ENCODE measurements at places on chromosomes 5 and 9.

DNA sequence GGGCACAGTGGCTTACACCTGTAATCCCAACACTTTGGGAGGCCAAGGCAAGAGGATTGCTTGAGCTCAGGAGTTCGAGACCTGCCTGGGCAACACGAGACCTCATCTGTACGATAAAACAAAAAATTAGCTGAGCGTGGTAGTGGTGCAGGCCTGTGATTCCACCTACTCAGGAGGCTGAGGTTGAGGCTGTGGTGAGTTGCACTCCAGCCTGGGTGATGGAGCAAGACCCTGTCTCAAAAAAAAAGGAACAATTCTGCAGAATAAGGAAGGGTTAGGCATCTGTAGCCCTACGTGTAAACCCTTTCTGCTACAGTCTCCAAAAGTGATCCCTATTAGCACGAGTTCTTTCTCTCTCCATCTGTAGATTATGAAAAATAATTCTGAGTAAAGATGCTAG is 19.9 kb downstream of the CDC26 start:
- DNase-seq, result no peak

GRCh38 chr5:79333852-79334557 is 98.1 kb downstream of the JMY start:
- no peak for DNase-seq

GRCh38 chr9:106626936-106627335 is 236.0 kb upstream of the ZNF462 start:
- no peak for DNase-seq

GRCh38 chr5:63803165-63803564 is 159.1 kb downstream of the HTR1A start:
- no peak for DNase-seq

Measured in HAP-1 (cell line).